ENCODE measurements at places on chromosomes 1 and 21.

DNA sequence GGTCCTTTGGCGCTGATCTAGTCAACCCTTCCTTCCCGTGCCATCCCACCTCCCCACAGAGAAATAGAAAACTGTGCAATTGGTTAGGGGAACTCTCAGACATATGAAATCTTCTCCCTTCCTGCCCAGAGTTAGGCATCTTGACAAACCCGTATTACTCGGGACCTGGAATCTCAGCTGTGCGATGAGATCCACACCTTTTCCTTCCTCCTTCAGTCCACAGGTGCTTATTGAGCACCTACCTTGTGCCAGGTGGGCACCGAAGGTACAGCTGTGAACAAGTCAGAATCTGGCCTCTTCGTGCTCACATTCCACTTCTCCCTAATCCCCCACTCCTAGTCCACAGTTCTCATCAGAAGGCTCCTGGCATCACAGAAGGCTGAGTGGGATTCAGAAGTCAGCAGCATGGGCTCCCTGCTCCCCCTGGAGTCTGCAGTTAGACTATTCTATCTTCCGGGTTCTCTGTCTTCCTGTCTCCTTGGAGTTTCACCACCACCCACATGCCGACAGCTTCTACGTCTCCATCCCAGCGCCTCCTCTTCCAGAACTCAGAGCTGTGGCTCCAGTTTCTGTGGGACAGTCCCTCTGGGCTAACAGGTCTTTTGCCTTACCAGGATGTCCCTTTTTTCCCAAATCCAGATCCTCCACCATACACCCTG lies 23.0 kb downstream of the KNCN start:
- no peak for DNase-seq

- peak; percentile 10 for DNase-seq
Observed at GRCh38 chr1:168360151-168361021, 79.7 kb downstream of the TBX19 start.

DNA sequence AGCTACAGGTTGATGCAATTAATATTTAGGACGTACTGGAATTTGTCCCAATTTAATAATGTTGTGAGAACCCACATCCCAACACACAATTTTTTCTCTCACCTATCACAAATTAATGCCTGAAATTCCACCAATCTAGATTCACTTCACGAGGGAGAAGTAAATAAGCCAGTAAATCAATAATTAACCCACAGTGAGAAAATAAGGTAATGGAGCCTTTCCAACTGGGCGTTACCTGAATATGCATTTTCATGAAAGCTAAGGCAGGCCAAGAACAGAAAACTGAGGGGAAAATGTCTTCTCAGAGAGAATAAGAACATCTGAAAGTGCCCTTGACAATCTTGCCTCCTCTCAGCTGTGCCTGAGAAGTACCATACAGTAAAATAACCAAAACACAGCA lies 240.8 kb upstream of the NR5A2 start:
- DNase-seq = no peak

DNA sequence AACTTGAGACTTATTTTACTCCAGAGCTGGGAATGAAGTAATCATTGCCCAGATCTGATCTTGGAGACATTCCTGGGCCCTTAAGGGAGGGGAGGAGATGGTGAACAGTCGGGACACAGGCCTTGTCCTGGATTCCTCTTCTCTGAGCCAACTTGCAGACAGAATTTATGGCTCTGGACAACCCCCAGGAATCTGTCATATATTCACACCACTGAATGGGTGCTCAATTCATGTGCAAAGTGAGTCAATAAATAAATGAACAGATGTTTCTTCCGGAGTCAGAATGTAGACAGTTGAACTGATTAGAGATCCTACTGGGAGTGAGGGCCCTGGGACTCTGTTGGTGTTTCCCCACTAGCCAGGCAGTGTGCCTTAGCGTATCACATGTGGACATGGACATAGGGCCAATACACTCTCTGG lies 2.6 kb downstream of the TUFT1 start:
- no peak for DNase-seq

GRCh38 chr1:161473348-161473747 lies 31.9 kb upstream of the FCGR2A start:
- no peak for DNase-seq

DNA sequence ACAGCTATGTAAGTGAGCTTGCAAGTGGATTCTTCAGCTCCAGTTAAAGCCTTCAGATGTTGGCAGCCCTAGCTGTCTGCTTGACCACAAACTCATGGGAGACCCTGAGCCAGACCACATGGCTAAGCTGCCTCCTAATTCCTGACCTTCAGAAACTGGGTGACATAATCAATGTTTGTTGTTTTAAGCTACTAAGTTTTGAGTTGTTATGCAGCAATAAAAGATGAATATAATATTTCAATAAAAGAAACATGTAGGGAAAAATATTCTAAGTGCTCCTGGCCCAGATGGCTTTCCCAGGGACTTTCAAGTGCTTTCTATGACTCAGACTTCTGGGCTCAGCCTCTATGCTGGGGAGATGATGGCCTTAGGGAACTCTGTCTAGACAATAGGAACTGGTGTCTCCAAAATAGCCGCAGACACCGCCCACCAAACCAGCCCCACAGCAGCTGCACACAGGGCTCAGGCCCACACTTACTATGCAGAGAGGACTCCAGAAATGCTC lies 20.3 kb upstream of the AZIN2 start:
- no peak for DNase-seq

DNA sequence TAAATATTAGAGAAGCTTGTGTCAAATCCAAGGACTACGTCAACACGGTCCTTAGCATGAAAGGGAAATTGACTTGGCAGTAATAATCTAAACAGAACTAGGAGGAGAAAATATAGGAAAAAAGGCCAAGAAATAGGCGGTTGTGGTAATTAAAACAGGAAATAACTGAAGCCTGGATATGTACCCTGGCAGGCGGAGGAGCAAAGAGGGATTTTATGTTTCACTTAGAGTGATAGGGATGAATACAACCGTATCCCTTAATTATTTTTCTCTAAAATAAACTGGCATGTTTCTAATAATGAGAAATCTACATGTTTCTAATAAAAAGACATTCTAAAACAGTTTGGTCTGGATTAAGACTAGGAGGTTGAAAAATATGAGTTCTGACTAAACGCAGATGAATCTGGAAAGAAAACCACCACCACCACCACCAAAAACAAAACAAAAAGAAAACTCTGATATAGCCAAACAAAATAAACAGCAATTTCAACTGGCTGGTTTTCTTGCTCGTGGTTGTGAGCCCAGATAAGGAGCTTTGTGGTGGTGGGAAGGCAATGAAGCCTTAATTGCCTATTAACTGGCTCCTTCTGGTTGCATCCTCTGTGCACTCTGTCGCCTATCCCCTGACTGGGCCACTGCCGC lies 334.2 kb upstream of the SNX7 start:
- DNase-seq = no peak

GRCh38 chr21:31397939-31398338 lies 53.9 kb upstream of the TIAM1 start:
- DNase-seq = peak; percentile 56

DNA sequence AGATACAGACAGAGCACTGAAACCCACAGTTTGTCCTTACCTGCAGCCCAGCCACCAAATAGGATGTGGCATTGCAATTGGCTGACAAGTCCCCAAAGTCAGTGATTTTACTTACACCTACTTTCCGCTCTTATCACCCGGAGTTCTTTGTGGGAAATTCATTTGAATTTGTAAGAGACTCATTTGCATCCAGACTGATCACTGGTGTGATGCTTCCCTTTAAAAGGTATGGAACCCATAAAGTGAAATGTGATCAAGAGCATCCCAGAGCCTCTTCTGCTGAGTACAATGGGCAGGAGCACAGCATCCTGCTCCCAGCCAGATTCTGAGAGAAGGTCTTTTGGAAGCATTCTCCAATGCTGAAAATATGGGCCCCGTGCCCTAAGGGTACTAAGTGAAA lies 161.4 kb downstream of the DAB1 start:
- no peak for DNase-seq

GRCh38 chr1:218451415-218451814 lies 106.3 kb downstream of the TGFB2 start:
- no peak for DNase-seq

GRCh38 chr21:37587635-37588177 lies 221.1 kb downstream of the DYRK1A start:
- DNase-seq = no peak

DNA sequence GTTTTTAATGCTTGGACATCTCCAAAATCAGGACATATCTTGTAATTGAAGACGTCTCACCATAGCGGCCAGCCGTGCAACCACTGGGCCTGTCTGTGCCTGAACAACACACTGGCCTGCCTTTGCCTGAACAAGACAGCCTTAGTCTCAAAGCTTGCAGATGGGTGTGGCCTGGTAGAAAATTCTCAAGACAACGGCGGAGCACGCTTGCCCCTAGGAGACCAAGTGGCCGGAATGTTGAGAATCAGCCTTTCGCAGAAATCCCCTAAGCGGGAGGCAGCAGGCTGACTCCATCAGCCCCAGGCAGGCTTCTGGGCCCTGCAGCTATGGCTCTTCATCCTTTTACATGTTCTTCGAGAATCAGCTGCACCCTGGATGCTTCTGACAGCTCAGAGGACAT lies 98.0 kb upstream of the C1orf174 start:
- DNase-seq = no peak

DNA sequence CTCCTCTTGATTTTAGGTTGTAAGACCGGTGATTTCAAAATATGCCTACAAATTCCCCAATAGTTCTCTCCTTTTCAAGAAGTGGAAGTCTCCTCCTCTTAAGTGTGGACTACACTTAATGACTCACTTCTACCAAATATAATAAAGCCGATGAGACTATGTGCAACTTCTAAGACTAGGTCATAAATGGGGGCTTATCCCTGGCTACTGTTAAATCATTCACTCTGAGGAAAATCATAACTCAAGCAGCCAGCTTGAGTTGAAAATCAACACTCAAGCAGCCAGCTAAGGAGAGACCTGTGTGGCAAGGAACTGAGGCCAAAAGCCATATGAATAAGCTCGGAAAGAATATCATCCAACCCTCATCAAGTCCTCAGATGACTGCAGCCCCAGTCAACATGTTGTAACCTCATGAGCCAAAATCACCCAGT lies 49.6 kb upstream of the PSMG1 start:
- no peak for DNase-seq

GRCh38 chr1:179809506-179810366 lies 66.6 kb downstream of the FAM163A start:
- peak; percentile 82 for DNase-seq

GRCh38 chr1:202143768-202144401 lies 652 bp downstream of the ARL8A start:
- DNase-seq = peak; percentile 49

DNA sequence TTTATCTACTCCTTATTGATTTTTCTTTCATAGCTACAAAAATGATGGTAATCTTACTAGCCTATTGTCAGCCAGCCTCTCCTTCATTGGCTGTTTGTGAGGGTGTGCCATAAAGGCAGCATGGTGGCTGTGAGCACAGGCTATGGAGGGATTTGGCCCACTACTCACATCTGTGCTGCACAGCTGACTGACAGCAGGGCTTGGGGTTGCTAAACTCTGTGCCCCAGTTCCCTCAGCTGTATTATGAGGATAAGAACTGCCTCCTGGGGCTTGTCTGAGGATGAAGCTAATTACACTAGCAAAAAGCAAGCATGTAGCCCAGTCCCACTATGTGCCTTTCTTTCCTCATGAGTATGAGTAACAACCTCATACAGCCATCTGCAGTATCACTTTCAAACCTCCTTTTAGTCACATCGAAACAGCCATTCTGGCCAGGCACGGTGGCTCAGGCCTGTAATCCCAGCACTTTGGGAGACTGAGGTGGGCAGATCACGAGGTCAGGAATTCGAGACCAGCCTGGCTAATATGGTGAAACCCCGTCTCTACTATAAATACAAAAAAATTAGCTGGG lies 66.2 kb downstream of the COQ8A start:
- no peak for DNase-seq

DNA sequence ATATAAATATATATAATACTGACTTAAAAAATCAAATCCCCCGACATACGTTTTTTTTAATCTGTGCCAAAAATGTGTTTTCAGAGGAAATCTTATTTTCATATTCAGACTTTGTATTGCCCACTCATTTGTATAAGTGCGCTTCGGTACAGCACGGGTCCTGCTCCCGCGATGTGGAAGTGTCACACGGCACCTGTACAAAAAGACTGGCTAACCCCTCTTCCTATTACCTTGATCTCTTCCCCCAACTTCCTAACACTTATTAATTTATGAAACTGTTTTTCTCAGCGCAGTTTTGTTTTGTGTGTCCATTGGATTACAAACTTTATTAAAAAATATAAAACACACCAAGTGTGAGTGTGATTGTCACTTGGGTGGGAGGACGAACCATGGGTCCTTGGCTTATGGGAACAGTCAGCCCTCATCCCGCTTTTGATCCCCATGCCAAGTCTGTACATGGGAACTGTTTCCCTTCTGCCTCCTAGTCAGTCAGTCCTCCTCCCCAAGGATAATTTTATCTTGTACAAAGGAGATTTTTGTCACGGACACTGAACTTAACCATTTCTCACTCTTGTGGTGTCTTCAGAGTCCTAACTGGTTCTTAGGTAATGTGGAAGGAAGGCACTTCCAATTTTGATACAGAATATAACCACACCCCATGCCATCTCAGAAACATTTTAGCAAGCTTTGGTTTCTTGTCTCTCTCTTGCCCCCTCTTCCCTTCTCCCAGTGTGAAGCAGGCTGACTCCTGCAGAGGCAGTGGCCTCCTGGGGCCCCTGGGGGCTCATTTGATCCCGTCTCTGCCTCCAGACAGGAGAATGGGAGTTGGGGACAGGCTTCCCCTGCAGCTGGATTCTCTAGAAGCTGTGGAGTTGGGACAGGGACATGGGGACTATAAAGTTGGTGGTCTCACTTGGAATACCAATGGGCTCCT lies 35.5 kb downstream of the ZBTB17 start:
- DNase-seq = no peak

GRCh38 chr1:40694353-40694874 lies 2.9 kb downstream of the NFYC start:
- DNase-seq = no peak

DNA sequence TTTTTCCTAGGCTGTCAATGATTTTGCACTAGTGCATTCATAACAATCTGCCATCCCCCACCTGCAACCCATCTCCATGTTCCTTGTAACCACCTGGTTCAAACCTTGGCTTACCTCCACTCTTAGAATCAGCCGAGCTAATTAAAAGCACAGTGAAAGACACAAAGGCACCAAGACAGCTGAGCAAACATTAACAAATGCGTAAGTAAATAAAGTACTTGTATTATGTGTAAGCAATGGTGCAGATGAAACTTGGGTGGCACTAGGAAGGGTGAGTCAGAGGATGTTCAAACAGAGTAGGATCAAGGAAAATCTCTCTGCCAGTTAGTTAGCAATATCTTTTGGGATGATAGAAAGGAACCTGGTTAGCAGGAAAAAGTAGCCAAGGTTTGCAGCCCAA lies 5.1 kb upstream of the FOXJ3 start:
- no peak for DNase-seq

- no peak for DNase-seq
Observed at GRCh38 chr1:225871359-225872074, 10.7 kb downstream of the TMEM63A start.

DNA sequence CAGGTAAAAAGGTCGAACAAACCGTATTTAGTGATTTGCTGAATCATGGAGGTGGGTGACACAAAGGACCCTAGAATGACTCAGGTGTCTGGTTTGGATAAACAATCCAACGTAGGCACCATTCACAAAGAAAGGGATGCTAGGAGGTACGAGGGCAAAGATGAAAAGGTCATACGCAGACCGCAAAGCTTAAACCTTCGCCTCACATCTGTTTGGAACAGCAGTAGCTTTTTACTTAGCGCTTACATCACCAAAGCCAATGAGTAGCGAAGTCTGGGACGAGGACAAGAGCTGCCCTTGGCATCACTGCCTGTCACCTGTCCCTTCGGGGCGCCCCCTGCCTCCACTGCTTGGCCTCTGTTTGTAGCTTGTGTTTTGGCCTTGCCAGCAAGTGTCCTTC lies 350.2 kb downstream of the SMYD3 start:
- DNase-seq = no peak
